ENCODE measurements at places on chromosomes 1 and 21.

- no peak for ATAC-seq
These were observed 14.6 kb upstream of the FMO4 start for GRCh38 chr1:171299342-171299741.

- no peak for ATAC-seq
These were observed 28.6 kb downstream of the NVL start for GRCh38 chr1:224301391-224301790.

GRCh38 chr1:56566994-56567393, 12.4 kb downstream of the PLPP3 start:
- ATAC-seq: no peak

DNA sequence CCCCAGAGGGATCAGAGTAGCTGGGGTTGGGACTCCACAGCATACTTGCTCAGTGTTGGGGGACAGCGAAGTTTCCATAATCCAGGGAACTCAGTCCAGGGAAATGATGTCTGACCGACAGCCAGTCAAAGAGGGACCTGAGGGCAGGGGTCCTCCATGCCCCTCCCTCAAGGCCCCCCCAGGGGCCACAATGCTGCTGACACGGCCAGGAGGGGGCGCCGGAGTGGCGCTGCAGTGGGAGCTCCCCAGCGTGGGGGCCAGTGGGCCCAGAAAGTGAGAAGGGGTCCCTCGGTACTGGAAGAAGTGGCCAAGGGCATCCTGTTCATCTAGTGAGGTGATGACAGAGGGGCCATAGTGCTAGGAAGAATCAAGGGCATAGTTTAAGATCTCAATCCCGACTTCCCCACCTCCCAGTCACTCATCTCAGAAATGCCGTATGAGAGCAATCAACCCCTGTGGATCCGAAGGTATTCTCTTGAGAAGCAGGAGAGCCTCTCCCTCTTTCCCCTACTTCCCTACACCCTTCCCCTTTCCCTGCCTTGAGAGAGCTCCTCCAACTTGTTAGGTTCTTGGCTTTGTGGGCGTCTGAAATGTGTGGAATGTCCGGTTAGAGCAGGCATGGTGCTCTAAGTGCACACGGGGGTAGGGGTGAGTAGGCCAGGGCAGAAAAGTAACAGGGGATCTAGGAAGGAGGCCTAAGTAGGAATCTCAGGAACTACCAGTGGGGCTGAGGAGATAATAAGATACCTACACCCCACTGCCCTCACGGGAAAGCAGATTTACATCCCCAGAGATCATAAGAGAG, 4.1 kb downstream of the NUDT17 start:
- peak; percentile 47 for ATAC-seq

- ATAC-seq: peak; percentile 90
These were observed 7.3 kb upstream of the DEDD start for GRCh38 chr1:161139766-161140165.

- no peak for ATAC-seq
These were observed 7.3 kb upstream of the STUM start for GRCh38 chr1:226541231-226541630.

DNA sequence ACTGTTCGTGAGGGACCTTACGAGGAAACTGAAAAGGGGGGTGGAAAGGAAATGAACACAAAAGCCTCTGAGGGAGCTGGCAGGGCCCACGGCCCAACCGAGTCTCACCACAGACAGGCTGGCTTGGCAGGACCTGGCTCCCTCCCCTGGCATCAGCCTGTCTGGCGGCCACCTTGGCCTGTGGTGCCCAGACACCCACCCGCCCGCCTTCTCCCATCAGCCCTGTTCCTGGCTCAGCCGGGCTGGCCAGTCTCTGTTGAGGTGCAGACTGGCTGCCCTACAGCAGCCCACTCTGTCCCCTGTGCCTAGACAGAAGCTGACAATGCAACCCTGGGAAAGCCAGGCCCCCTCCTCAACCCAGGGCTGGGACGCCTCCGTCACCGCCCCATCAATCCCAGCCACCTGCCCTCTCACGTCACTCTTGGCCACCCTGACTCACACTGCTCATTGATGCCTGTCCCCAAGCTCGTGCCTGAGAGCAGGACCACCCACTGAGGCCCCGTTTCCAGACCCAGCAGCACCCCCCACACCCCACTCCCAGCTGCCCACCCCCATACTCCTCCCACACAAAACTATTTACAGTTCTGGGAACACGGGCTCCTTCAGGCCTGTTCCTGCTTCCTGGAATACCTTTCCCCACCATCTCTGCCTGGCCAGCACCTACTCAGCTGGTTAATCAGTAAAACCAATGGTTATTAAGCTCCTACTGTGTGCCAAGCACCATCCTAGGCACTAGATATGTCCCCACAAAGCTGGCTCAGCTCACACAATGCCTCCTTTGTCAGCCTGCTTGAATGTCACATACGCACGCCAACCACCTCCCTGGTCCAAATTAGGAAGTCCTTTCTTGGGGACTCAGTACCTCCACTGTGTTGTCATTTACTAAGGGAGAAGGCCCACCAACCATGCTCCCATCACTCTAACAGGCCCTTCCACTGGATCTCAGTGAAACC, 22.7 kb downstream of the SDC3 start:
- ATAC-seq: no peak

GRCh38 chr1:78250201-78250600, 204.4 kb downstream of the GIPC2 start:
- no peak for ATAC-seq

- ATAC-seq: no peak
These were observed 64.7 kb upstream of the LRRC7 start for GRCh38 chr1:69502991-69503390.

DNA sequence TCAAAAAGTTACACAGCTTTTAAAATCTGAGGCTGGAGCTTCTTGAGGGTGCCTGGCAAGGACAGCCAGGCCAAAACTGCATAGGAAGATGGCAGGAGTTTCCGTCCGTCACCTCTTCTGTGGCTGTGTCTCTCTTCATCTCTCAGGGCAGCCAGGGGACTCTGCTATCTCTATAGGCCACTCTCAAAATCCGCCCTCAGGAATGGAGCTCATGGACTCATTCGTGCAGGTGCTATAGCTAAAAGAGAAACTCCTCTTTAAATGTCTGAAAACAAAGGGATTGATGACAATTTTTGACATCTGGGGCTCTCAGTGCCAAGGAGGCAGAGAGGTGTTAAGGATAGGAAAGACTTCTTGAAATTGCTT, 27.2 kb downstream of the OVAAL start:
- ATAC-seq: no peak

GRCh38 chr1:40897513-40897912, 35.4 kb upstream of the CITED4 start:
- no peak for ATAC-seq

GRCh38 chr1:2270260-2271100, 42.4 kb downstream of the SKI start:
- ATAC-seq: peak; percentile 35

DNA sequence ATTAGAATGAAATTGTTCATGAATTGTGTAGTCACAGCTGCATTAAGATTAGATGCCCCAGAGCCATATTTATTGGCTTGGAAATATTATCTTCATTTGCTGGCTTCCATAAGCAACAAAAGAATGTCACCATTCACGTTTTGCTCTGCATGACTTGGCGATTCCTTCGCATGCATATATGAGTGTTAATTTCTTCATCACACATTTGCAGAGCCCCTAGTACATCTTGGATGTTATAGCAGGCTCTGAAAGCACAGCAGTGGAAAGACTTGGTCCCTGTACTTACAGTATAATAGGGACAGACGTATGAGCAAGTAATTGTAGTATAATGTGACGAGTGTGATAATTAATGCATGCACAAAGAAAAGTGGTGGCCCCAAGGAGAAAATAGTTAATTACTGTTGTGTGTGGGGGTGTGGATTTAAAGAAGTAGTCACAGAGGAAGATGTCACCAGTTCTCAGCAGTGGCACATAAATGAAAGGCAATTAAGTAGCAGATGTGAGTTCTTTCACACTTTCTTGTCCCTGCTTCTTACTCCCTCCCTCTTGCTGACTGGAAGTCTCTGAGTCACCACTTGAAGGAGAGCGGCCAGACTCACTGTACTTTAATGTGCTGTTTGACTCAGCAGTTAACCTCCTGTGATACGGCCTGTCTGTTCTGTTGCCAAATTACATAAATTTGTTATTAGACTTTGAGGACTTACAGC, 21.0 kb downstream of the S100A10 start:
- peak; percentile 77 for ATAC-seq

DNA sequence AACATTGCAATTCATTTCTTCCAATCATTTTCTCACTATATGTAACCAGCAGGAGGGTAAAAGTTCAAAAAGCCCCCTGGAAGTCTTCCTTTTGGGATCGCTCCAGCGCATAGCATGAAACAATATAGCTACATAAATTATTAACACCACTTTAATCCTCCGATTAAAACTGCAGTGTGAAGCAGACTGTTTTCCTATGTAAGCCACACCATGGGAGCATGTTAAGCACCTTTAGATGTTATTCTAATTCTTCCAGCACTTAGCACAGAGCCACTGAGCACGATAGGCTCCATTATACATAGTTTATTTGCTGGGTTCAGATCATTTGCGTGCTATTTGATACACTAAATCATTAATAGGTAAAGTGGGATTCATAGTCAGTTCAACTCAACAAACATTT, 18.4 kb upstream of the GADD45A start:
- ATAC-seq: no peak

GRCh38 chr1:243945727-243946126, 95.7 kb upstream of the AKT3 start:
- ATAC-seq: no peak

- ATAC-seq: no peak
These were observed 227.8 kb downstream of the BACH1 start for GRCh38 chr21:29526545-29526944.

- no peak for ATAC-seq
These were observed 130.9 kb upstream of the ZBTB40 start for GRCh38 chr1:22320587-22321344.

DNA sequence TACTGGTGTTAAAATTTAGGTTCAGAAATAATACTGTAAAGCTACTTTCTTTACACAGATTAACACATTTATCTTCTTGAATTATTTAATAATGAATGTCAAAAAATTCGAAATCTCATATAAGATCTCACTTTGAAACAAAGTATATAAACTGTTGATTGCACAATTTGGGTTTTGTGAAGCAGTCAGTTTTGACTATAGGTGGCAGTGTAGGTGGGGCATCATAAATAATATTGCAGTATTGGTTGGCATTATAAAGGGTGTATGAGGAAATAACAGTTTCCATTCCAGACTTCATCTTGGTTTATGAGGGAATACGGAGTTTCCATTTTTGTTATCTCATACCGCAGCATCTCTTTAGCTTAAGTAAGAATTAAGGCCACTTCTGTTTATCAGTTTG, 49.9 kb downstream of the SUCO start:
- ATAC-seq: no peak

GRCh38 chr21:20031807-20032206, 966.4 kb upstream of the NCAM2 start:
- ATAC-seq: no peak

- no peak for ATAC-seq
These were observed 77.5 kb downstream of the PLPP3 start for GRCh38 chr1:56501888-56502287.

- ATAC-seq: no peak
These were observed 60.5 kb downstream of the CD58 start for GRCh38 chr1:116510361-116510760.

- peak; percentile 49 for ATAC-seq
These were observed 36.0 kb downstream of the WNT2B start for GRCh38 chr1:112544751-112545150.

DNA sequence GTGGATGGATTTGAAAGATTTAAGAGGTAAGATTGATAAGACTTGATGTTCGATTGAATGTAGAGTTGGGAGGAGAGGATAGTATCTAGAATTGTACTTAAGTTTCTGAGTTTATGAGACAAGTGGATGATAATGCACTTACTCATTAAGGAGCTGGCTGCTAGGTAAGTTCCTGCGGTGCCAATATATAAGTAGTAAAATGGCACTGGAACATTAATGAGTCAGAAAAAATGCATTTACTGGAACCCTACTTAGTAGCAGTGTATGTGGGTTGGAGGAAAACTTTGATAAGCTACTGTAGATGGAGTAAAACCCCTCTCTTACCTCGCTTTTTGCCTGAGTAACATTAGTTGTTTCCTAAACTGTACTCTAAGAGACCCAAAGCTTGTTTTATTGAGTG, 68.2 kb downstream of the ZFYVE9 start:
- ATAC-seq: no peak

DNA sequence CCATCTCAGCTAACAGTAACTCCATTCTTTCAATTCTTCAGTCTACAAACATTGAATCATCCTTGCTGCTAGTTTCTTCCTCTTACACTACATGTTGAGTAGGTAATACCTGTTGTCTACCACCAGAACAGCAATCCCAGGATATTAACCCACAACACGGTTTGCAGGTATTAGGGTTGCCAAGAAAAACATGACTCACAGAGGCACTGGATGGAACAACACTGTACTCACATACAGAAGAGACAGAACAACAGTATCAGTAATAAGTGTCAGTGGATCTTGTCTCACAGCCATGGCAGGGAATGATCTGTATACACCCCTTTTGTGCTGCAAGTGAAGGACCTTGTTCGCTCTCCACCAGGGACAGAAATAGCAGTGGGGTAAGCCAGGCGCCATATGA, 212.1 kb downstream of the GPR52 start:
- peak; percentile 75 for ATAC-seq

GRCh38 chr1:152002960-152003359, 9.3 kb upstream of the S100A10 start:
- ATAC-seq: no peak

GRCh38 chr1:99784143-99784542, 17.7 kb upstream of the FRRS1 start:
- ATAC-seq: no peak

- peak; percentile 96 for ATAC-seq
These were observed 27.2 kb downstream of the ERI3 start for GRCh38 chr1:44327679-44328491.

DNA sequence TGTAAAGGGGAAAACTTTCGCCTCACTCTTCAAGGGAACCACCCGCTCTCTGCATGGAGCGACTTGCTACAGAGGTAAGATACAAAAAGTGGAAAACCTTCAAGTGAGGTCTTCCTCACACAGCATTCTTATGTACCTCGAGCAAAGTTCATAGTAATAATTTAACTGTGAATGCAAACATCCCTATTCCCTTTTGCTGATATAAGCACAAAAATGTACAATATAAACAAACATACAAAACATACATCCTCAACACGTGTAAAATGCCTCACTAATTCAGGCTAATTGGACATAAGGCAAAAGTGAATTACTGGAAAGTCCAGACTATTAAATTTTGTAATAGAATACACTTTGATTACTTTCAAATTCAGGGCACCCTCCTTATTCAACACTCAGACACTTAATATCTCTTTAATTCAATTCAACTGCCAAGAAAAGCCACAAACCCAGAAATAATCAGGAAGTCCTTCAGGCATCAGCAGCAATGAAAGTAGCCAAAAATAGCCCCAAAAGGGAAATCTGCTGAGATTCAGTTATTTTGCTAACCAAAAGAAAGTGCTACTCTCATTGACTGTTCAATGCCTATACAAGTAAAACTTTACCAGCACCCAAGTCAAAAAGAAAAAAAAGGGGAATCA, 15.2 kb upstream of the LMX1A start:
- no peak for ATAC-seq
